Liver (tissue), 10 donors: ENCODE measurements at places on chromosomes 12 and 14. TPM values are rescaled to one million over a fixed set of nuclear protein-coding genes. Genes with fewer than 3 reads are reported as not detected.

The CACNA2D4 gene
- 2.8 TPM for total RNA-seq

The MIP gene
- 0.09 TPM for total RNA-seq

The MGST1 gene
- 274 TPM for total RNA-seq

GRCh38 chr12:90729736-90730135 lies 225.2 kb downstream of the CCER1 start:
- DNase-seq = no peak

- DNase-seq = no peak
Observed at GRCh38 chr12:59737725-59738463, 142.1 kb downstream of the SLC16A7 start.

GRCh38 chr14:74064426-74064825 lies 19.8 kb downstream of the ALDH6A1 start:
- DNase-seq = no peak

The PMEL gene
- 4.5 TPM for total RNA-seq

GRCh38 chr12:77237896-77238295 lies 172.5 kb upstream of the E2F7 start:
- no peak for DNase-seq

- DNase-seq = no peak
Observed at GRCh38 chr12:75750716-75751306, 239.4 kb upstream of the KRR1 start.

The ANO2 gene
- total RNA-seq = 0.05 TPM

DNA sequence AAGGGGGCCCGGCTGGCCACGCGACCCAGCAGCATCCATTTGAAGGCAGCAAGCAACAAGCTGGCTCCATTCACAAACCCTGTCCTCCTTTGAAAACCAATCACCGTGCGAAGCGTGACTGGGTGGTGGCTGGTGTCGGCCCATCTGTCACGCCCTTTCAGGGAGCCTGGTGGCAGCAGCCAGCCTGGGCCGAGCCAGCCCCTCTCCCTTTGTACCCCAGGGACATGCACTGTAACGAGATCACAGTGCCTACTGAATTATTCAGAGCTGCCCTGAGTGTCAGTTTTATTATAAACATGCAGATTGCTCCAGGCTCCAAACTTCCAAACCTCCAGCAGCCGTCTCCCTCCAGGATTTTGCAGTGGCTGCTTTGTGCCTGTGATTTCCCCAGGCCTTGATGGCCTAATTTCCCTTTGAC lies 22.3 kb upstream of the CTDSP2 start:
- no peak for DNase-seq

- DNase-seq = no peak
Observed at GRCh38 chr14:63467440-63468072, 75.6 kb downstream of the PPP2R5E start.

DNA sequence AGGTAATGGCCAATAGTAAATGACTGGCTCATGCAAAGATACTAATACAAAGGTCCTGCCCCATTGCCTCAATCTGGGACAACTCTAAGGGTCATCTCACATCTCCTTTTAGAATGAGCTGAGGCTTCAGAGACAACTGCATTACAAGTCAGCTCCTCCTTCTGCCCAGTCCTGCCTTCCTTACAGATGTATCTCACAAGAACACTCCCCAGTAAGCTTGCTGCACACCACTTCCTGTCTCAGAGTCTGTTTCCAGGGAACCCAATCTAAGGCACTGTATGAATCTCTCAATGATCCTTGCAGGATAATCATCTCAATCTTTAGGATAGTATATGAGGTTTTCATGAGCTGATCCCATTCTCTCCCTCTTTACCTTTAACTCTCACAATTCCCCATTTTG lies 57.8 kb upstream of the ZDHHC17 start:
- no peak for DNase-seq

- DNase-seq = no peak
Observed at GRCh38 chr14:20429801-20430669, 5.9 kb downstream of the KLHL33 start.

DNA sequence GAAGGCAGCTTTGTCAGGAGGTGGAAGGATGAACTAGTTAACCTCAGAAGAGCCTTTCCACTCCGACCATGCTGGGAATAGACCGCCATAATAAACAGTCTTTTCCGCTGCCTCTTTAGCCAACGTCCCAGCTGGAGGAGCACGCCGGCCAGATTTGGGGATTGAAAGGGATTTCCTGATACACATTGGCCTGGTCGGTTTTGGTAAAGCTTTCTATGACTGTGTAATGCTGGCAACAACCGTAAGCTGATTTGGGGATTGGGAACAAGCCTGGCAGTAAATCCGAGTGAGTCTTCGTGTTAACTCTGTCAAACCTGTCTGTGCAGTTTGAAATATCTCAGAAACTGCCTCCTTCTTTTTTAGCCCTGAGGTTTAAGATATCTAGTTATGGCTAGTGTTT lies 87.0 kb downstream of the DAD1 start:
- no peak for DNase-seq

- DNase-seq = no peak
Observed at GRCh38 chr14:60956202-60956601, 24.7 kb downstream of the TRMT5 start.

The STXBP6 gene
- total RNA-seq = 1.4 TPM

GRCh38 chr12:91205811-91206210 lies 23.2 kb upstream of the DCN start:
- no peak for DNase-seq

DNA sequence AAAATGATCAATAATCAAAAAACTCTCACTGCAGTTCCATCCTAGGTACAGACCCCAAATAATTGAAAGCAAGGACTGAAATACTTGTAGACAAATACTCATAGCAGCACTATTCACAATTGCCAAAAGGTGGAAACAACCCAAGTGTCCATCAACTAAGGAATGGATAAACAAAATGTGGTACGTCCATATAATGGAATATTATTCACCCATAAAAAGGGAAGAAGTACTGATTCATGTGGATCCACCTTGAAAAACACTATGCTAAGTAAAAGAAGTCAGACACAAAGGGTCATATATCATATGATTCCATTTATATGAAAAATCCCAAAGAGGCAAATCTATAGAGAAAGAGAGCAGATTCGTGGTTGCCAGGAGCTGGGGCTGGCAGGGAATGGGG lies 202.8 kb downstream of the KSR2 start:
- DNase-seq = no peak

GRCh38 chr14:103130965-103131364 lies 7.7 kb downstream of the TNFAIP2 start:
- no peak for DNase-seq

DNA sequence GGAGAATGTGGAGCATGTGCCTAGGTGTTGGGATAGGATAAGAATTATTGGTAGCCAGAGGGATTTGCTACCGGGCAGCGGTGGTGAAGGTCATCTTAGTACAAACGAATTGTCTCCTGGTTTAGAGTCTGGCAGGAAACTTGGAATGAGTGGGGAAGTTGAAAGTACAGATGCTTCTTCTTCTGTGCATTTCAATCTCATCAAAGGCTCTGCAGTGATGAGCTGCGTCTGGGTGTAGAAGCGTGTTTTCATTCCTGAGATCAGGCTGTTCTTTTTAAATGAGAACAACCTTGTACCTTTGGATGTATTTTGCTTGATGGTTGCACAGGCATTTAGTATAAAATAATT lies 2.1 kb downstream of the WNK1 start:
- no peak for DNase-seq
